ENCODE measurements at places on chromosomes 16 and 17. TPM values are rescaled to one million over a fixed set of nuclear protein-coding genes. Genes with fewer than 3 reads are reported as not detected.

- no peak for DNase-seq
These were observed 58.7 kb downstream of the COG7 start for GRCh38 chr16:23394141-23394831.

DNA sequence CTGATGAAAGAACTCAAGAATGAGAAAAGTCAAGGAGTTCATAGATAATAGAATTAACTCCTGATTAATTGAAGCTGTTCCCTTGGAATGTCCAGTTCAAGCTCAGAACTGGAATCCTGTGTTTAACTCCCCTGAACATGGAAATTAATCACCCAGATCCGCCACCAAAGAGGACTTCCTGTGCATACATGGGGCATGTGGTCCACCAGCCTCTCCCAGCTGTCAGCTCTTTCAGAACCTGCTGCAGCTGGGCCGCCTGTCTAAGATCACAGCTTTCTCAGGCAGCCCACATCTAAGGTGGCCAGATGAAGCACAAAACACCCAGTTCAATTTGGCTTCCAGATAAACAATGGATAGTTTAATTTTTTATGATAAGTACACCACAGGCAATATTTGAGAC, 203.7 kb upstream of the COX10 start:
- no peak for DNase-seq

- DNase-seq: no peak
These were observed 31.7 kb downstream of the ZFPM1 start for GRCh38 chr16:88484505-88485365.

DNA sequence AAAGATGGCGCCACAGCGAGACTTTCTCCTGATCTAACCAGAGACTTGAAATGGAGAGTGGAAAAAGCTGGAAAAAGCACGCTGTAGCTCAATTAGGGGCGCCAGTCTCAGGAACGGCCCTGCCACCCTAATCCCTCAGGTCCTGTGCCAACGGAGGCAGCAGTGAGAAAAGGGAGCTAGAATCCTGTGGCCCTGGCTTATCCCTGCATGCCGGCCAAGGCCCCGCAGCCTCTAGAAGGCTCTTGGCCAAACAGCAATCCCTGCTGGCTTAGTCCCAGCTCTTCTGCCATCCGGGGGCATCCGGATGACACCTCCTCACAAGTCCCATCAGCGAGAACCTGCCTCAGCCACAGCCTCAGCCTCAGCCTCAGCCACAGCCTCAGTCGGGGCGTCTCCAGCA, 69.8 kb downstream of the MRM3 start:
- no peak for DNase-seq

DNA sequence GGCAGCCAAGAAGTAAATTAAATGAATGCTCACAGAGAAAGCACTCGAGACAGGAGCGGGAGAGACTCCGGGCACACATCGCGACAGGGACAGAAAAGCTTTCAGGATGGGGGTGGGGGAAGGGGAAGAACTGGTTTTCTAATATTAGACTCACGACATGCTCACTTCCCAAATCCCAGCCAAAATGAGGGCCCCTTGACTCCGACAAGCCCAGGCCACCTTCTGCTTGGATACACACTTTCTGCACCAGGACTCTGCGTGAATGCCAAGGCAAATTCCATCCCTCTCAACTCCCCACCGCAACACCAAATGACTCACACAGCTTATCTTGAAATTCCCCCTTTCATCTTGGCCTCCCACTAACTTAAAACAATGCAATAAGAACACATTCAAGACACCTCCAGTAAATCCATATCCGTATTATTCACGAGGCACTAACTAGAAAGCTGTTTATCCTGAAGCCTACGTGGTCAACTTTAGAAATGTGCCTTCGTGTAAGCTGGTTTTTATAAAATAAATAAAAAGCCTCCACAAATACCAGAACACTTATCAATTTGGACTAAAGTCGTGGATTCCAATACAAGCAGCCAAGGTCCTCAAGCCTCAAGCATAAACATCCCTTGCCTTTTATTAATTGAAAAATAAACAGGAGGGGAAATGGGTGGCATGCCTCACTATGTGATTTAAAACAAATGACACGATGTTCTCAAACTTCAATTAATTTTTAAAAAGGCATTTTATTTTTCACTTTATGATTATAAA, 46.1 kb downstream of the NXN start:
- no peak for DNase-seq

The AATK gene
- total RNA-seq: 1.5 TPM

All from esophagus squamous epithelium (tissue), 5 donors.